ENCODE measurements at places on chromosomes 4 and X. TPM values are rescaled to one million over a fixed set of nuclear protein-coding genes. Genes with fewer than 3 reads are reported as not detected.

The FHDC1 gene
- 0.22 TPM for polyA plus RNA-seq

The RADX gene
- 0.26 TPM for polyA plus RNA-seq

The TMEM35A gene
- 1.8 TPM for polyA plus RNA-seq

The TEX13B gene
- not detected for polyA plus RNA-seq

The ARX gene
- not detected for polyA plus RNA-seq

The NSG1 gene
- polyA plus RNA-seq = 0.17 TPM

The MED12 gene
- 12.4 TPM for polyA plus RNA-seq

The MANBA gene
- 8.6 TPM for polyA plus RNA-seq

The SRPX2 gene
- polyA plus RNA-seq = 47.3 TPM

The MEPE gene
- polyA plus RNA-seq = not detected

The CCKAR gene
- 0.17 TPM for polyA plus RNA-seq

The HEPH gene
- polyA plus RNA-seq = 8.6 TPM

The GAGE1 gene
- polyA plus RNA-seq = not detected

The CSAG2 gene
- polyA plus RNA-seq = not detected

The PLP1 gene
- polyA plus RNA-seq = 1.9 TPM

The DKK2 gene
- 0.25 TPM for polyA plus RNA-seq

The DACH2 gene
- not detected for polyA plus RNA-seq

The UGDH gene
- 55.4 TPM for polyA plus RNA-seq

The CENPVL1 gene
- polyA plus RNA-seq = not detected

The GABRB1 gene
- polyA plus RNA-seq = not detected

The OCRL gene
- polyA plus RNA-seq = 22.0 TPM

The PLK4 gene
- 6.5 TPM for polyA plus RNA-seq

The KCND1 gene
- 0.83 TPM for polyA plus RNA-seq

The MAGEC1 gene
- not detected for polyA plus RNA-seq

The CASP3 gene
- 32.3 TPM for polyA plus RNA-seq

The CTAG2 gene
- polyA plus RNA-seq = not detected

The EFNB1 gene
- 15.2 TPM for polyA plus RNA-seq

The GJB1 gene
- polyA plus RNA-seq = not detected

The MAGT1 gene
- 38.2 TPM for polyA plus RNA-seq

The SUPT20HL2 gene
- not detected for polyA plus RNA-seq

The SHOX gene
- 22.8 TPM for polyA plus RNA-seq

The CC2D2A gene
- polyA plus RNA-seq = 10.0 TPM

The FAT4 gene
- 12.9 TPM for polyA plus RNA-seq

The SLC34A2 gene
- 0.02 TPM for polyA plus RNA-seq

The DDX53 gene
- not detected for polyA plus RNA-seq

The SH2D1A gene
- not detected for polyA plus RNA-seq

The MTTP gene
- polyA plus RNA-seq = not detected

The NAT8L gene
- 0.02 TPM for polyA plus RNA-seq

The GAB3 gene
- 0.82 TPM for polyA plus RNA-seq

The CFAP299 gene
- 0.23 TPM for polyA plus RNA-seq

The TGIF2LX gene
- polyA plus RNA-seq = not detected

The BEND2 gene
- not detected for polyA plus RNA-seq

The MECP2 gene
- polyA plus RNA-seq = 11.9 TPM

The SPATA4 gene
- 0.07 TPM for polyA plus RNA-seq

The GDPD2 gene
- not detected for polyA plus RNA-seq

The ADGRG4 gene
- 0.01 TPM for polyA plus RNA-seq

The SYTL5 gene
- 0.48 TPM for polyA plus RNA-seq

The ZNF718 gene
- 2.4 TPM for polyA plus RNA-seq

The TRIM61 gene
- polyA plus RNA-seq = 1.3 TPM

The FGA gene
- not detected for polyA plus RNA-seq

The RNF150 gene
- 39.4 TPM for polyA plus RNA-seq

The CYSLTR1 gene
- polyA plus RNA-seq = not detected

The PF4V1 gene
- polyA plus RNA-seq = not detected

The CHRDL1 gene
- polyA plus RNA-seq = 4.3 TPM

The MBNL3 gene
- 1.3 TPM for polyA plus RNA-seq

The FAM184B gene
- polyA plus RNA-seq = 0.02 TPM

The FABP2 gene
- not detected for polyA plus RNA-seq
